Gastroesophageal sphincter (tissue), 4 donors: ENCODE measurements at places on chromosomes 3 and 15.
A peak's percentile ranks its signal among the peaks of the same experiment; 100 is the strongest.

GRCh38 chr3:196060834-196061233 is 21.1 kb downstream of the TFRC start:
- no peak for ATAC-seq

DNA sequence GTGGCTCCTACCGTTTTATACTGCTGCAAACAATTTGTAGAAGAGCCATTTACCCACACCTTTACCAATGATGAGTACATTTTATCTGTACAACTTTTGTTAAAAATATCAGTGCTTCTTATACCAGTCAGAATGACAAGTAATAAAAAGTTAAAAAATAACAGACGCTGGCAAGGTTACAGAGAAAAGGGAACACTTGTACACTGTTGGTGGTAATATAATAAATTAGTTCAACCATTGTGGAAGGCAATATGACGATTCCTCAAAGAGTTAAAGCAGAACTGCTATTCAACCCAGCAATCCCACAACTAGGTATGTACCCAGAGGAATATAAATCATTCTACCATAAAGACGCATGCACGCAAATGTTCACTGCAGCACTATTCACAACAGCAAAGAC is 51.9 kb downstream of the ARRDC4 start:
- ATAC-seq = no peak

DNA sequence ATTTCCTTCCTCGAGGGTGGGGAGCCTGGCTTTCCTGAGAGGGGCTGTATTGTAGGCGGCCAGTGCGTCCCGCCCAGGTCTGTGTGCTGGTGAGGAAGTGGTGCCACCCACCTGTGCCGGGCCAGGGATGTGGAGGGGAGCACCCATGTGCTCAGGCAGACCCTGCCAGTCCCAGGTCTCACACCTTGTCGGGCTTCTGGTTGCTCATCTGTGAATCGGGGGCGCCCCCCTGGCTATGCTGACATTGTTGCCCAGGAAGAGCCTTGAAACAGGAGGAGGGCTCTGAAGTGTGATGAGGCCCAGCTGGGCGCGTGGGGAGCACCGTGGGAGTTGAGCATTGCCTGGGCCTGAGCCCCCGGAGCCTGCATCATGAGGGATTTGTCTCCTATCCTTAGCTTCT is 4.8 kb downstream of the FBLN2 start:
- peak; percentile 5 for ATAC-seq

GRCh38 chr15:28023933-28024888 is 74.9 kb downstream of the OCA2 start:
- ATAC-seq = no peak
